Activated CD8-positive, alpha-beta memory T cell treated with anti-CD3 and anti-CD28 coated beads, Interleukin-2, amount 10 ng/mL, durations not matched to agents 7 days and 5 days (primary cell): ENCODE measurements at places on chromosomes 2 and 18.

GRCh38 chr2:229342376-229342775 is 71.3 kb upstream of the PID1 start:
- no peaks in the 10 kb centered on the region for H3K4me1 ChIP-seq
- no peaks in the 10 kb centered on the region for H3K36me3 ChIP-seq
- no peak overlapping the region for H3K27ac ChIP-seq
- H3K4me3 ChIP-seq: no peak overlapping the region
- no peaks in the 10 kb centered on the region for H3K27me3 ChIP-seq

GRCh38 chr2:86254576-86255538 is 55.6 kb downstream of the MRPL35 start:
- no peak overlapping the region for H3K27ac ChIP-seq
- no peak for DNase-seq
- peaks cover 13% of the 10 kb centered on the region for H3K27me3 ChIP-seq
- H3K4me1 ChIP-seq: no peaks in the 10 kb centered on the region
- no peaks in the 10 kb centered on the region for H3K36me3 ChIP-seq
- no peak overlapping the region for H3K4me3 ChIP-seq

DNA sequence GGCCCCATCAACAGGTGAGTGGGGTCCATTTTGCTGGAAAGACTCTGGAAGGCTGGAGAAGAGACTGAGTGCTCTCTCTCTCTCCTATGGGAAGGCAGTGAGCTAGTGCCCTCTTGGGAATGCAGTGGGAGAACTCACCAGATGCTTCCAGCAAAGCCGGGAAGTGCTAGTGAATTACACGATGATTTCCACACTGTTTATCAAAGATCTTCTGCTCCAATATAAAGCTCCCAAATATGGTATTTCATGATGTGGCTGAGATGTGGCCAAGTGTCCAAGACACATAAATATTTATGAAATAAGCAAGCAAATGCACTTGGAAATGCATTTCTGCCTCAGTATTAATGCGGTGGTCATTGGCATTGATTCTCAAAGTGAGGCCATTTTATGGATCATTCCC is 135.9 kb downstream of the VAPA start:
- no peaks in the 10 kb centered on the region for H3K36me3 ChIP-seq
- no peak for DNase-seq
- no peaks in the 10 kb centered on the region for H3K4me1 ChIP-seq
- no peak overlapping the region for H3K4me3 ChIP-seq

DNA sequence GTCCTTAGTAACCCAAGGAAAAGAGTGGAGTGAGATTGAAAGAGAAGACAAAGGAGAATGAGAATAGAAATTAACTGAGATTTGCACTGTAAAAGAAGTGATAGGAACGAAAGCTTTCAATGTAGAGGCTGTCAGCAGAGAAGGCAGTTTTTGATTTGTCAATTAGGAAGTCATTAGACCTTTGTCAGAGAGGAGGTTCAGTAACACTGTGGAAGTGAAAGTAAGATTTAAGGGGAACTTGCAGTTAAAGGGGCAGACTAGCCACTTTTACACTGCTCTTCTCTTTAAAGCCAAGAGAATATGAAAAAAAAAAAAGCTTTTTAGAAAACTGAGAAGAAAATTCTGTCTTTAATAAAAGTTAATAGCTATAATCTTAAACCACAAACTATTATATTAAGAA is 11.5 kb upstream of the KYNU start:
- no peaks in the 10 kb centered on the region for H3K4me1 ChIP-seq
- DNase-seq: no peak
- H3K36me3 ChIP-seq: no peaks in the 10 kb centered on the region
- H3K27me3 ChIP-seq: no peaks in the 10 kb centered on the region

GRCh38 chr2:3493615-3494007 is 25.7 kb downstream of the ADI1 start:
- no peaks in the 10 kb centered on the region for H3K27me3 ChIP-seq
- H3K4me3 ChIP-seq: no peak overlapping the region
- peaks cover 2% of the 10 kb centered on the region for H3K36me3 ChIP-seq
- peaks cover 12% of the 10 kb centered on the region for H3K4me1 ChIP-seq
- DNase-seq: no peak

- H3K4me1 ChIP-seq: peaks cover 5% of the 10 kb centered on the region
- H3K4me3 ChIP-seq: no peak overlapping the region
- no peaks in the 10 kb centered on the region for H3K36me3 ChIP-seq
Observed at GRCh38 chr2:172147944-172148650, 45.4 kb upstream of the DLX2 start.

- no peaks in the 10 kb centered on the region for H3K36me3 ChIP-seq
- H3K27ac ChIP-seq: no peak overlapping the region
- H3K4me3 ChIP-seq: no peak overlapping the region
Observed at GRCh38 chr2:149490296-149490695, 97.3 kb downstream of the MMADHC start.

GRCh38 chr2:137179542-137179941 is 414.2 kb downstream of the THSD7B start:
- no peak overlapping the region for H3K4me3 ChIP-seq
- H3K27ac ChIP-seq: no peak overlapping the region
- no peaks in the 10 kb centered on the region for H3K27me3 ChIP-seq
- no peak for DNase-seq

- no peaks in the 10 kb centered on the region for H3K27me3 ChIP-seq
- H3K36me3 ChIP-seq: no peaks in the 10 kb centered on the region
- H3K4me1 ChIP-seq: peaks cover 5% of the 10 kb centered on the region
- no peak overlapping the region for H3K27ac ChIP-seq
Observed at GRCh38 chr2:194566907-194567660, 1089.9 kb upstream of the SLC39A10 start.

- H3K4me1 ChIP-seq: peaks cover 16% of the 10 kb centered on the region
- H3K27ac ChIP-seq: no peak overlapping the region
- H3K27me3 ChIP-seq: peaks cover 33% of the 10 kb centered on the region
- peak; percentile 81 for DNase-seq
- H3K36me3 ChIP-seq: peaks cover 11% of the 10 kb centered on the region
Observed at GRCh38 chr2:71082402-71083252, 14.2 kb downstream of the NAGK start.

GRCh38 chr2:202109737-202110184 is 36.7 kb downstream of the KIAA2012 start:
- no peaks in the 10 kb centered on the region for H3K36me3 ChIP-seq
- H3K27ac ChIP-seq: no peak overlapping the region
- DNase-seq: no peak
- H3K4me1 ChIP-seq: peaks cover 1% of the 10 kb centered on the region

- no peak overlapping the region for H3K4me3 ChIP-seq
- no peak for DNase-seq
- H3K27me3 ChIP-seq: no peaks in the 10 kb centered on the region
- peaks cover 1% of the 10 kb centered on the region for H3K4me1 ChIP-seq
- no peak overlapping the region for H3K27ac ChIP-seq
Observed at GRCh38 chr2:3125761-3126130, 251.9 kb downstream of the EIPR1 start.

- no peak overlapping the region for H3K4me3 ChIP-seq
- no peak overlapping the region for H3K27ac ChIP-seq
- no peak for DNase-seq
- no peaks in the 10 kb centered on the region for H3K27me3 ChIP-seq
Observed at GRCh38 chr18:56645415-56646016, 5.6 kb upstream of the WDR7 start.

- no peaks in the 10 kb centered on the region for H3K27me3 ChIP-seq
- H3K36me3 ChIP-seq: peaks cover 50% of the 10 kb centered on the region
- peaks cover 54% of the 10 kb centered on the region for H3K4me1 ChIP-seq
Observed at GRCh38 chr2:110674620-110675555, 3.0 kb downstream of the BUB1 start.

- no peak for DNase-seq
- no peaks in the 10 kb centered on the region for H3K4me1 ChIP-seq
- peaks cover 17% of the 10 kb centered on the region for H3K27me3 ChIP-seq
- H3K36me3 ChIP-seq: no peaks in the 10 kb centered on the region
- H3K4me3 ChIP-seq: no peak overlapping the region
Observed at GRCh38 chr2:109563288-109563687, 50.5 kb downstream of the SEPTIN10 start.

DNA sequence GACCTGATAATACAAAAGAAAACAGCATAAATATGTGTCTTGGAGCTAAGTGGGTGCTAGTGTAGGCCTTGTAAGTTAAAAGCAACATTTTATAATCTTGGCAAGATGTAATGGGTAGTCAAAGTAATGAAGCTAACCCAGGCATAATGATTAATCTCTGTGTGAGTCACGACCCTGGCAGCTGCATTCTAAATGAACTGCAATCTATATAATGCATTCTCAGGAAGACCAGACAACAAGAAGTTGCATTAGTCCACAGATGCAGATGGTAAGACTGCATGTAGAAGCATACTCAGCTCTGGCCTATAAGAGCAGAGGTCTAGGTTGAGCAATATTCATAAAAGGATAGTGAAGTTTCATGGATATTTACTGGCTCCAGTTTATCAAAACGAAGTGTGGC is 85.6 kb upstream of the ETAA1 start:
- H3K27me3 ChIP-seq: no peaks in the 10 kb centered on the region
- H3K4me3 ChIP-seq: no peak overlapping the region
- no peak overlapping the region for H3K27ac ChIP-seq
- no peak for DNase-seq

- H3K4me3 ChIP-seq: no peak overlapping the region
- H3K4me1 ChIP-seq: no peaks in the 10 kb centered on the region
- H3K36me3 ChIP-seq: no peaks in the 10 kb centered on the region
- DNase-seq: no peak
- H3K27me3 ChIP-seq: peaks cover 57% of the 10 kb centered on the region
- H3K27ac ChIP-seq: no peak overlapping the region
Observed at GRCh38 chr2:98376996-98377395, 30.7 kb downstream of the CNGA3 start.

- H3K27me3 ChIP-seq: peaks cover 13% of the 10 kb centered on the region
- H3K4me1 ChIP-seq: no peaks in the 10 kb centered on the region
Observed at GRCh38 chr2:200742426-200742825, 69.3 kb upstream of the BZW1 start.

- peaks cover 57% of the 10 kb centered on the region for H3K4me1 ChIP-seq
- H3K27ac ChIP-seq: no peak overlapping the region
- no peak overlapping the region for H3K4me3 ChIP-seq
- DNase-seq: no peak
Observed at GRCh38 chr2:85011098-85011497, 40.1 kb downstream of the KCMF1 start.

DNA sequence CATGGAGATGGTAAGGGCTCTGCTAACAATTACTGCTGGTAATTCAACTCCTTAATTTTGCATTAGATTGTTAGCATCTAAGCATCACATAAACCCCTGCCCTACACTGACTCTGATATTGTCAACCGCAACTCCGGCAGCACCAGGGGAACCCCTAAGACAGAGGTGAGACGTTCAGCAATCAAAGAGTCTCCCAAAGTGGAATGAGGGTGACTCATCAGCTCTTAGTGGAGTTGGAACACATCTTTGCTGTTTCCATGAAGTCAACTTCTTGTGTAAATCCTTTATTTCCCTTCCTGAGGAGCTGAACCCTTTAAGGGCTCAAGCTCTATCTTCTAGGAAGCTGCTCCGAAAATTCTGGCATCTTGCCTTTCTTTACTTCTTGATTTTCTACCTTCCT is 52.1 kb downstream of the ABCG8 start:
- no peak overlapping the region for H3K27ac ChIP-seq
- peaks cover 67% of the 10 kb centered on the region for H3K36me3 ChIP-seq
- H3K4me3 ChIP-seq: no peak overlapping the region
- no peaks in the 10 kb centered on the region for H3K4me1 ChIP-seq
- no peaks in the 10 kb centered on the region for H3K27me3 ChIP-seq

DNA sequence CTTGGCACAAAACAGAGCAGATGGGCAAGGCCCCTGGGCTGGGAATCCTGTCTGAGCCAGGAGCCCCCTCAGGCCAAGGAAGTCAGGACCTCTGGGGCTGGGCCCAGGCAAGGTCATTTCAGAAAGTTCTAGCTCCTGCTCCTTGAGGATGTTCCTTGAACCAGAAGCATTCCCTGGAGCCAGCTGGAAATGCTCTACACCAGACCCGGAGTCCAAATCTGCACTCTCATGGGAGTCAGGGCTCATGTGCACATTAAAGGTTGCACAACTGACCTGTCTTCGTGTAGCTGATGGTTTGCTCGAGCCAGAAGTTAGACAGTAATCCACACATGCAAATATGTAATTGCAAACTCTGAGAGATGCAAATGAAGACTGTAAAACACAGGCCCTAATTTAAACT is 18.0 kb downstream of the PARD6G start:
- DNase-seq: no peak
- peaks cover 19% of the 10 kb centered on the region for H3K27me3 ChIP-seq
- no peaks in the 10 kb centered on the region for H3K36me3 ChIP-seq
- no peak overlapping the region for H3K27ac ChIP-seq
- peaks cover 2% of the 10 kb centered on the region for H3K4me1 ChIP-seq

DNA sequence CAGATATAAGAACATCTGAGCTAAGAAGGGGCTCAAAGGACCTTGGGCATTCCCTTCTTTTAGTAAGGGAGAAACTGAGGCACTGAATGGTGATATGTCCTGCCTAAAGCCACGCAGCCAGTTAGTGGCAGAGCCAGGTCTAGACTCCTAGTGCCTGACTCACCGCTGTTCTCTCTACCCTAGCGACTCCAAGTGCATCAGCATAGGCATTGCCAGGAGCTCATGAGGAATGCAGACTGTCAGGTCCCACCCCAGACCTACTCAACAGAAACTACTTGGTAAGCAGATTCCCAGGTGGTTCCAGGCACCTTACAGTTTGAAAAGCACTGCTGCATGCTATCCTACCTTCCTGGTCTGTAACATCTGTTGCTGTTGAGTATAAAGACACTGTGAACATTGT is 158.9 kb downstream of the MSH2 start:
- H3K36me3 ChIP-seq: no peaks in the 10 kb centered on the region
- H3K27ac ChIP-seq: no peak overlapping the region
- peaks cover 18% of the 10 kb centered on the region for H3K27me3 ChIP-seq
- H3K4me1 ChIP-seq: no peaks in the 10 kb centered on the region
- DNase-seq: no peak
- no peak overlapping the region for H3K4me3 ChIP-seq
